ENCODE measurements at places on chromosomes 2 and 18. TPM values are rescaled to one million over a fixed set of nuclear protein-coding genes. Genes with fewer than 3 reads are reported as not detected.

DNA sequence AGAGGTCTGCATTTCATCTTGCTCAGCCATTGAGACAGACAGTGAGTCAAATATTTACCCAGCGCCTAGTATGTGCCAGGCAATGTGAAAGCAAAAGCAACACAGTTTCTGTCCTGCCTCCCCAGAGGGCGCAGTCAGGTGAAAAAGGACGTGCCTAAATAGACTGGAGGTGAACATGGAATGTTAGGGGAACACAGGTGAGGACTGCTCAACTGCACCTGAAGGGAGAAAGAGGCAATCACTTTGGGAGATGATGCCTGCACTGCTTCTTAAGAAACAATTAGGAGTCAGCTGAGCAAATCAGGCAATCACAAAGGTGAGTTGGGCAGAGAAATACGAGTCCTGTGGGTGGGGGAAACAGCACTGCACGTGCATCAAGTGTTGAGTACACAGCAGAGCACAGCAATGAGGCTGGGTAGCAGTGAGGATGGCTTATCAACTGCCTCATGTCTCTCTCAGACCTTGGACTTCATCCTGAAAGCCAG lies 218.3 kb upstream of the SMAD7 start:
- H3K36me3 ChIP-seq, result no peaks in the 10 kb centered on the region
- no peak overlapping the region for H3K4me3 ChIP-seq
- peak overlapping the region; percentile 53 for H3K27ac ChIP-seq

- DNase-seq, result no peak
- H3K27me3 ChIP-seq, result no peaks in the 10 kb centered on the region
- H3K27ac ChIP-seq, result no peak overlapping the region
Observed at GRCh38 chr2:135490376-135490775, 40.6 kb downstream of the ZRANB3 start.

- no peaks in the 10 kb centered on the region for H3K27me3 ChIP-seq
- H3K36me3 ChIP-seq, result no peaks in the 10 kb centered on the region
- no peak overlapping the region for H3K27ac ChIP-seq
- no peak overlapping the region for H3K4me3 ChIP-seq
- no peaks in the 10 kb centered on the region for H3K4me1 ChIP-seq
Observed at GRCh38 chr18:75309564-75309963, 99.0 kb downstream of the TSHZ1 start.

- H3K27me3 ChIP-seq, result no peaks in the 10 kb centered on the region
- H3K4me1 ChIP-seq, result peaks cover 48% of the 10 kb centered on the region
- DNase-seq, result no peak
- no peak overlapping the region for H3K4me3 ChIP-seq
- no peaks in the 10 kb centered on the region for H3K36me3 ChIP-seq
- H3K27ac ChIP-seq, result peak overlapping the region; percentile 81
Observed at GRCh38 chr2:128380061-128380889, 61.6 kb upstream of the HS6ST1 start.

DNA sequence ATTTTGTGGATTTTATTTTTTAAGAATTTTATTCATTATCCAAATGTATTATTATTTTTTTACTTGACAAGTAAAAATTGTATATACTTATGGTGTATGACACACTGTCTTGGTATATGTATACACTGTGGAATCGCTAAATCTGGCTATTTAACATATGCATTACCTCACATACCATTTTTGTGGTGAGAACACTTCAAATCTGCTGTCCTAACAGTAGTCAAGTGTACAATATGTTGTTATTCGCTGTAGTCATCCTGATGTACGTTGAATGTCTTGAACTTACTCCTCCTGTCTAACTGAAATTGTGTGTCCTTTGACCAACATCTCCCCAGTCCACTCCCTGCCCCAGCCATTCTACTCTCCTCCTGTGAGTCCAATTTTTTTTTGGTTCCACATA lies 153.2 kb upstream of the PTPRM start:
- no peak for DNase-seq
- no peaks in the 10 kb centered on the region for H3K4me1 ChIP-seq
- H3K27me3 ChIP-seq, result no peaks in the 10 kb centered on the region
- peak overlapping the region; percentile 82 for H3K27ac ChIP-seq
- no peaks in the 10 kb centered on the region for H3K36me3 ChIP-seq

- no peak for DNase-seq
- no peak overlapping the region for H3K27ac ChIP-seq
Observed at GRCh38 chr2:65628156-65628555, 195.8 kb upstream of the SPRED2 start.

DNA sequence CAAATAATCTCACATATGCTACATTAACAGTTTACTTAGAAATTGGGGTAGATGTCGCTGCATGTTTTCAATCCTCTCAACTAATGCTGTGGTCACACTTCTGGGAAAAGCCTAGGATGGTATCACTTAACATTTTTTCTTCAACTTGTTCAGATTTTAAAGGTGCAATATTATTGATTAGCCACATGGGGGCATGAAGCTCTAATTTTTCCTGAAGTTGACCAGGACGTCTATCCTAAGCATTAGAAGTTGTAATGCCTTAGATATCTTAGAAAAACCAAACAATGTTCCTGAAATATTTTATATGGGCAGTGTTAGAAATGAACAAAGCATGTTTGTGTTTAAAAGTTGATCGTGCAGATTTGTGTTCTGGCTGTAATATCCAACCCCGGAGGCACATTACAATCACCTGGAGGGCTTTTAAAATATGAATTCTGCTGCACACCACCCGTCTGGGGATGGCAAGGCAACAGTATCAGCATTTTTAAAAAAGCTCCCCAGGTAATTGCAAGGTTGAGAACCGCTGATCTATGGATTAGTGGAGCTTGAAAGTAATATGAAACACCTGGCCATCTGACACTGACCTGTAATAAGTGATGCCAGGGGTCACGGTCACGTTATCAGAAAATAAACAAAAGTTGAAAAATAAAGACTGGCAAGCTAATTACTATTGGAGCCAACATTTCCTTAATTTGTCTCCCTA lies 100.5 kb upstream of the LMAN1 start:
- no peak overlapping the region for H3K27ac ChIP-seq
- no peaks in the 10 kb centered on the region for H3K36me3 ChIP-seq
- no peak overlapping the region for H3K4me3 ChIP-seq
- H3K27me3 ChIP-seq, result peaks cover 4% of the 10 kb centered on the region
- peaks cover 11% of the 10 kb centered on the region for H3K4me1 ChIP-seq

GRCh38 chr18:21085579-21086166 lies 25.9 kb downstream of the ROCK1 start:
- H3K27ac ChIP-seq, result no peak overlapping the region
- H3K4me3 ChIP-seq, result no peak overlapping the region
- H3K36me3 ChIP-seq, result no peaks in the 10 kb centered on the region
- no peaks in the 10 kb centered on the region for H3K27me3 ChIP-seq
- DNase-seq, result no peak

- no peak overlapping the region for H3K27ac ChIP-seq
- no peaks in the 10 kb centered on the region for H3K36me3 ChIP-seq
- H3K4me3 ChIP-seq, result no peak overlapping the region
Observed at GRCh38 chr18:66344227-66344626, 259.7 kb downstream of the CDH19 start.

- DNase-seq, result no peak
- H3K4me3 ChIP-seq, result no peak overlapping the region
- no peaks in the 10 kb centered on the region for H3K4me1 ChIP-seq
- H3K27ac ChIP-seq, result no peak overlapping the region
Observed at GRCh38 chr2:178756343-178756742, 50.9 kb downstream of the TTN start.

DNA sequence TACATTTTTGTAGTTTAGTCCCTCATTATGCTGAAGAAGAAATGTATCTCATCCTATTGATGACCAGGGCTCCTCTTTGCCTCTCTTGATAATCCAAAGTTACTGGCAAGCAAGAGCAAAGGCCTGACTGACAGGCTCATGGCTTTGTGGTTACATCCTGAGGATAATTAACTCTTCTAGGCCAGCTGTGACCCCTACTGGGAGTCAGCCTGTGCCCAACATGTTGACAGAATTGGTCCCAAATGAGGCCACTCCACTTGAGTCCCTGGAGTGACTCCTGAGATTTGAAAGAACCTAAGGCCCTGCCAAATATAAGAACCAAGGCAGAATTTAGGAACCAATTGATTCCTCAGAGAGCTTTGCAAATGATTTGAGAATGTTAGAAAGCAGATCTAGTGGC lies 973.8 kb upstream of the CELF4 start:
- H3K4me1 ChIP-seq, result no peaks in the 10 kb centered on the region
- no peak for DNase-seq
- H3K36me3 ChIP-seq, result no peaks in the 10 kb centered on the region
- no peaks in the 10 kb centered on the region for H3K27me3 ChIP-seq
- H3K27ac ChIP-seq, result no peak overlapping the region
- no peak overlapping the region for H3K4me3 ChIP-seq

DNA sequence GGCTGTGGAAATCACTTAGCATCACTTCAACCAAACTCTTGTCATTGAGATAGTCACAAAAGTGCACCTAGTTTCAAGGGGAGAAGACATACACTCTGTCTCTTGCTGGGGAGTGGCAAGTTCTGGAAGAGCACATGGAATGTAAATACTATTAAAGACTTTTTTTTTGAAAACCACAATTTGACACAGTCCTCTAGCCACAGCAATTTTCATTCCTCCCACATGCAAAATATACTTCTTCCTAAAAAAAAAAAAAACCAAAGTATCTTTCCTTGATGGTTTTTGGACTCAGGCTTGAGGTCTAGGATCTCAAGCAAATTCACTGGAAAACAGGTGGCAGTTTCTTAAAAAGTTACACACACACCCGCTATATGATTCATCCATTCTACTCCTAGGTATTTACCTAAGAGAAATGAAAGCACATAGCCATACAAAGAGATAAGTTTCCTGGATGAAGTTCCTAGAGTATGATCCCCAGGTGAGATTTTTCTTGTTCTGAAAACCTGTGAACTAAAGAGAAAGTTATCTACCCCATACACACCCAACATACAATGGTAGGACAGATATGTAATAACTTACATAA lies 295.8 kb downstream of the SP3 start:
- no peaks in the 10 kb centered on the region for H3K36me3 ChIP-seq
- H3K4me3 ChIP-seq, result no peak overlapping the region
- H3K4me1 ChIP-seq, result no peaks in the 10 kb centered on the region

DNA sequence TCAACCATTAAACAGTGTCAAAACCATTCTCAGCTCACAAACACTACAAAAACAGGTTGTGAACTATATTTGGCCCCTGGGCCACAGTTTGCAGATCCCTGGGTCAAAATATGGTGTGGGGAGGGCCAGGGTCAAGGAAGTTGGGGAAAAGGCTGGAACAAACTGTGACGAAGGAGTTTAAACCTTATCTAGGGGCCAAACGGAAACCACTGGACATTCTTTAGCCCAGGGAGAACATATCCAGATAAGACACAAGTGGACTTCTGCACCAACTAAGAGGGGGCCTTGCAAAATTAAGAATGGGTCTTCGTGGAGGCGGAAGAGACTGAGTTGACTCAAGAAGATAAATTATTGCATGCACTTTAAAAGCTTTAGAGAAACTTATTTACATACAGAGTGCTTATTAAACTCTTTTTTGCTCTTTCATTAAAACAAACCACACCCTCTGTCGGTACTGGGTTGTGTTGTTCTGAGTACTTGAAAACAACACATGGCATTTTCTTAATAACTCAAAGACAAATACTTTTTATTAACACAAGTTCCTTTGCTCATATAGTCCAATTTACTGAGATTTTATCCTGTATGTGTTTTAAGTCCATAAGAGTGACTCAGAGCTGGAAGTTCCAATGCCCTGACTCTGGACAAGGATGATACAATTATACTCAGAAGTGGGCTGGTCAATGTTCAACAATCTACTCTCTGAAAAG lies 5.3 kb upstream of the ASAP2 start:
- H3K4me1 ChIP-seq, result no peaks in the 10 kb centered on the region
- H3K4me3 ChIP-seq, result no peak overlapping the region
- H3K27ac ChIP-seq, result peak overlapping the region; percentile 54
- no peaks in the 10 kb centered on the region for H3K36me3 ChIP-seq
- H3K27me3 ChIP-seq, result no peaks in the 10 kb centered on the region

- no peaks in the 10 kb centered on the region for H3K36me3 ChIP-seq
- DNase-seq, result no peak
- H3K4me3 ChIP-seq, result no peak overlapping the region
- no peaks in the 10 kb centered on the region for H3K4me1 ChIP-seq
Observed at GRCh38 chr18:38454764-38455469, 889.3 kb upstream of the CELF4 start.

GRCh38 chr2:190533175-190533967 lies 1.2 kb downstream of the NEMP2 start:
- no peaks in the 10 kb centered on the region for H3K36me3 ChIP-seq
- peaks cover 30% of the 10 kb centered on the region for H3K4me1 ChIP-seq
- no peaks in the 10 kb centered on the region for H3K27me3 ChIP-seq

- no peak for DNase-seq
- H3K4me3 ChIP-seq, result no peak overlapping the region
- no peaks in the 10 kb centered on the region for H3K36me3 ChIP-seq
- peaks cover 6% of the 10 kb centered on the region for H3K4me1 ChIP-seq
- no peak overlapping the region for H3K27ac ChIP-seq
Observed at GRCh38 chr2:239780236-239780994, 244.7 kb downstream of the NDUFA10 start.

DNA sequence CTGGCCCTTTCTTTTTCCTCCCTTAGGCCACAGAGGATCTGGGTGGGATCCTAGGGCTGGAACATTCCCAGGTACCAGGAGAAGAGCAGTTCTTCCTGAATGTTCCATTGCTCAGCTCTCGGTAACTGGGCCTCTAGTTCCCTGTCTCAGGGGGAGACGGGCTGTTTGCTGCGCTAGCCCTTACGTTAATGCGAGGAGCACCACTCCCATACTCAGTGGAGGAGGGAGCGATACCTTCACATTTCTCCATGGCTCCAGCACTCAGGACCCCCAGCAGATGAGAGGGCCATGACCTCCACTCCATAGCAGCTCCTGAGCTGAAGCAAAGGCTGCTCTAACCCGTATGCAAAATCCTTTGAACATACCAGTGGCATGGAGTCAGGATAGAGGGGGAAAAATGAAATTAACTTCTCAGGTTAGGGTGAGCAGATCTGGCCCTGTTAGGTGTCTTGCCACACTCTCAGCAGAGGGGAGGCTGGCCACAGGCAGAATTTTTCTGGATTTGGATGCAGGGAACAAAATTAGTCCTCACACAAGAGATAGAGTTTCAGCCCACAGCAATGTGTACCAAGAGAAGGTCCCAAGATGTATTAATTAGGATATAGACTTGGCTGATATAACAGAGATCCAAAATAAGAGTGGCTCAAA lies 206.7 kb downstream of the ZFP36L2 start:
- H3K4me3 ChIP-seq, result no peak overlapping the region
- H3K27ac ChIP-seq, result no peak overlapping the region
- H3K36me3 ChIP-seq, result no peaks in the 10 kb centered on the region
- H3K27me3 ChIP-seq, result no peaks in the 10 kb centered on the region
- no peak for DNase-seq

DNA sequence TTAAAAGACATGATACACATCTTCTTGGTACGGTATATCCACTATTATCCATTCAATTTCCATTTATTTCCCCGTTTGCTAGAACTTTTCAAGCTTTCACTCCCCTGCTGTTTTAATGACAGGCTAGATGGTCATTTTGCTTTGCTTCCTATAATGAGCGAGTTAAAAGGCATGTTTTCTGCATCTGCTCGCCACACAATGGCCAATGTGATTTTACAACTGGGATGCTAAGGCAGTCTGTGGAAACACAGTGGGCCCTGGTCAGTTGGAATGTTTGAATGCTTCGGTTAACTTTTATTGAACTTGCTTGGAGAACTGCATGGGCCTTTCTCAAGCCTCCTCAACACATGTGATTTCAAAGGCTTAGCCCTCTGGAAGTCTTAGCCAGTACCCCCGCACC lies 48.4 kb upstream of the TNP1 start:
- no peaks in the 10 kb centered on the region for H3K27me3 ChIP-seq
- H3K27ac ChIP-seq, result no peak overlapping the region
- H3K36me3 ChIP-seq, result no peaks in the 10 kb centered on the region
- no peak for DNase-seq

Gene SCN2A
- total RNA-seq, result 2.9 TPM

Gene GPR39
- total RNA-seq, result 14.5 TPM

Gene MROH2A
- total RNA-seq, result not detected

Gene CFC1B
- not detected for total RNA-seq

Gene KLHL41
- total RNA-seq, result 2.0 TPM

Gene FBXO36
- total RNA-seq, result 6.1 TPM

All from hepatocyte (in vitro differentiated cells).